ENCODE measurements at places on chromosomes 3 and 15.
A peak's percentile ranks its signal among the peaks of the same experiment; 100 is the strongest.

GRCh38 chr3:69212411-69213160 lies 90.2 kb upstream of the LMOD3 start:
- no peak for DNase-seq

DNA sequence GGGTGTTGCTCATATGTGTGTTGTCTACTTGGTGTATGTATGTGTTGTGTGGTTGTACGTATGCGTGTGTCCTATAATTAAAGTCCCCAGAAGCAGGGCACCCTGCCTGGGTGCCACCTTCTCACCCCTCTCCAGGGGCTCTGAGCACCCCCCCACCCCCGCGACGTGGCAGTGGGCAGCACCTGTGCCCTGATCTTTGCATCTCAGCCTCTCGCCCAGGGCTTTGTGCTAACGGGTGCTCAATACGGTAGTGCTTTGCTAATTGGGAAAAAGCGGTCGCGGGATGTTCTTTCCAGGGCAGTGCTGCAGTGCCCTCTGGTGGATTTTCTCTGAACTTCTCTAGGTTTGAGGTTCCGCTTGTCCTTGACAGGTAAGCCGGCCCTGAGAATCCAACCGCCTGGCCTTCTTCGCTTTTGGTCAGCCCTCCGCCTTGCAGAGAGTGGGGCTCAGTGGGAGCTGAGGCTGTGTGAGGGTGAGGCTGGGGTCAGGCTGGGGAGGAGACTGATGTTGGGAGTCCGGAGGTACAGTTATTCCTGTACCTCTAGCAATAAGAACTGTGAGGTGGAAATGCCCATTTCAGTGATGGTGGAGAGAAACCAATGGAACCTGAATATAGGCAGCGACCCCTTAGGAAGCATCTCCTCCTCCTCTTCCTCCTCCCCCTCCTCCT lies 17.6 kb upstream of the EPHB3 start:
- DNase-seq, result peak; percentile 57

DNA sequence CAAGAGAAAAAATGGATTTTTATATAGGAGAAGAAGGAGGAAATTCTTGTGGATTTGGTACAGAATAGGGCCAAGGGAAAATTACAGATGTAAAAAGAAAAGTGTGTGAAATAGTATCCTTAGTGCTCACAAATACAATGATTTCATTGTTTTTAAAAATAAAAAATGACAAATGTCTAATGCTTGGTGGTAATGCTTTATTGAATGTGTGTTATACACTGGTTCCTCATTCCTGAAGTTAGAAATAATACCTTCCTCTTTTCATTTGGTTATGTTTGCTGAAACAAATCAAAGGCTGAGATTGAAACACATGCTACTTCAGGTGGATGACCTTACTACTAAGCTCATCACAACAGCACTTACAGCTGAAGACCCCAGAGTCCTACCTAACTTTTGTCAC lies 37.7 kb upstream of the CCR2 start:
- DNase-seq, result no peak

DNA sequence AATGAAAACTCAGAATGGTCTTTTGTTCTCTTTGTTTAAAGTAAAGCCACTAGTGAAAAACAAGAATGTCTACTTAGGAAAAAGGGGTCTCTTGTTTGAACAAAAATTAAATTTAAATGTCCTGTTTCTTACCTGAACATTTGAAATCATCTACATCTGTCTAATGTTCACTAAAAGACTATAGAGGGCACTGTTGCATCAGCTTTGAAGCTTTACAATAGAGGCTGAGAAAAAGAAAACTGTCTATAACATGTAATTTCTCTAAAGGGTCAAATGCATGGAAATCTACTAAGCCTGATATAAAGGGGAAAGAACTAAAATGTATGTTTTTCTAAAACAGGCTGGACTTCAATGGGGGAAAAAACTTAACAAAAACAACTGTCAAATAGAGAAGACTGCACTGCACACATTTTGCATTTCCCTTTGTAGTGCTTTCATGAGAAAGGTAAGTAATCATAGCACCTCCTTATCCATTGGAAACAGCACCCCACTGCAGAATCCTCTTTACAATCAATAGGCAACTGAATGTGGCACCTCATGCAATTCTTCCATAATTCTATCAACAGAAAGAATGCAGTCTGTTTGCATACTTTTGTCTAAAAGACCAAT lies 26.3 kb downstream of the DPH6 start:
- DNase-seq, result no peak

GRCh38 chr3:194204042-194204987 lies 68.4 kb downstream of the HES1 start:
- no peak for DNase-seq

GRCh38 chr3:14110699-14111098 lies 14.0 kb downstream of the CHCHD4 start:
- no peak for DNase-seq

DNA sequence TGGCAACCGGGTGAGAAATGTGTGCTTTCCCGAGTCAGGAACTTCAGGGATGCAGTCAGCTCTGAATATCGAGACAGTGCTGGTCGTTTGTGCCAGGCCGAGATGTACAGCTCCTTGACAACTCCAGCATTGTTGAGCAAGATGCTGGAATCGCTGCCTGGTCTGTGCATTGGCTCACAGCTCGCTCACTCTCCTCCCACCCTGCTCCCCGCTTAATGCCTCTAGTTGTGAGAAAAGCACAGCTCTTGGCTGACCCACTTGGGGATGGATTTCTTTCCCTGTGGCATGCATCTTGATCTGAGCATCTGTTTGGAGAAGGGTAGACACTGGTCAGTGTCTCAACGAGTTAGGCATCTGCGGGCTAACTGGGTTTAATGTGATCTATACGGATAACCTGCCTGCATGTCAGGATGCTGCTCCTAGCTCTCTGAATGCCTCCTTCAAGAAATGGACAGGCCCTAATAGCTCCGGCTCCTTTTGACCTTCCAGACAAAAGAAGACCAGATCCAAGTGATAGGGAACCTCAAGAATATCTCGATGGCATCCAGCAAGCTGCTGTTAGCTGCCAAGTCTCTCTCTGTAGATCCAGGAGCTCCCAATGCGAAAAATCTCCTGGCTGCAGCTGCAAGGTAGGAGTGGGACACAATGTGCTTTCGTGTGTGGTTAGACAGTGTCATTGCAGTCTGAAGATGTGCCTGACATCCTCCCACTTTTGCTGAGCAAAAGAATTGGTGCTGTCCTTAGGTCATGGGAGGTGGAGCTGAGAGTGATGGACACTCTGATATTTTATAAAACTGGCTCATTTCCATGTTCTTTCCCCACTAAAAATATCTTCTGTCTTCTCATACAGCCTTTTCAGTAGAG lies 302.2 kb upstream of the TPM1 start:
- no peak for DNase-seq

DNA sequence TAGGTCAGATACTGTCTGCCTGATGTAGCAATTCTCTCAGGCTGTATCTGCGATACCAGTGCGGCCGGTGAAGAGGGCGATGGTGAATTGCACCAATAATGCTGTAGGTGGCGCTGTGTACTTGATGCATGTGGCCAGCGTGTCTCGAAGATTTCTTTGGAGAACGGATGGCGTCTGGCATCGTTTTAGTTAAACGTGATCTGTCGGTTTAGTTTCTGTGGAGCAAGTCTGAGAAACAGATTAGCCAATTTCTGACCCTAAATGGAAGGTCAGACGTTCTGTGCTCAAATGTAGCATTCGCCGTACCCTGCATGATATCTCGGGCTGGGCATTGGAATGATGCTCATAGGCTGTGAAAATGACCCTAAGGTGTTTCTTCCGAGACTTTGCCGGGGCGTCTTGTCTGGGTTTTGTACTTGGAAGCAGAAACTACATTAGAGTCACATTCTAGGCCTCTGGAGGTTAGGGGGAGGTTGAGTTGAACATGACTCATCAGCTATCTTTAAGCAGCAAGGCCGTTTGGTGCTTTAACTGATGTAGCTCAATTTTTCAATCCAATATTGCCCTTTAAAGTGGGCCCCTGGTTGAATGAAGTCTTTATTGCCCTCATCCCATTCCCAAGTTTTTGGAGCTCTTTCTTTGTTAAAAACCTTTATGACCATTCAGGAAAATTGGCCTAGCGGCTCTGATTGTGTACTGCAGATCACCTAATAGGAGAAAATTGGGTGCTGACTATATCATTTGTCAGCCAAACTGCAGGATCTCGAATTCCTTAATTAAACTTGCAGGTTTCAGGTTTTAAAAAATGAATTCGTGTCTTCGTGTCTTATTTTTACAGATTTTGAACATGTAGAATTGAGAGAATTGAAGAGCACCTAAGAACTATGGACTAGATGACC lies 80.0 kb downstream of the SQOR start:
- no peak for DNase-seq

DNA sequence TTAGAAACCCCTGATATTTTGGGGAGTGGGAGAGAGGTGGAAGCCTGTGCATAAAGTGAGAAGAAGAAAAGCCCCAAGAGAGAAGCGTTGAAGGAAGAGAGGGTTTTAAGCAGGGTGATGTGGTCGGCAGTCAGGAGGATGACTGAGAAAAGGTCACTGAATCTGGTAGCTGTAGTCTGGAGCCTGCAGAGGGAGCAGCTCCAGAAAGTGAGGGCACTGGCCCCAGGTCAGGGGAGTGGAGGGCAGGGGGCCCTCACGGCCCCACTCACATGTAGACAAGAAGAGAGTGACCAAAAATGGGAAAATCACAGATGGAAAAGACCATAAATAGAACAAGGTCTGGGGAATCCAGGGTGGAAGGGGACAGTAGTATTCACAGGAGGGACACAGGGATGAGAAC lies 105.5 kb downstream of the RYK start:
- DNase-seq, result no peak

DNA sequence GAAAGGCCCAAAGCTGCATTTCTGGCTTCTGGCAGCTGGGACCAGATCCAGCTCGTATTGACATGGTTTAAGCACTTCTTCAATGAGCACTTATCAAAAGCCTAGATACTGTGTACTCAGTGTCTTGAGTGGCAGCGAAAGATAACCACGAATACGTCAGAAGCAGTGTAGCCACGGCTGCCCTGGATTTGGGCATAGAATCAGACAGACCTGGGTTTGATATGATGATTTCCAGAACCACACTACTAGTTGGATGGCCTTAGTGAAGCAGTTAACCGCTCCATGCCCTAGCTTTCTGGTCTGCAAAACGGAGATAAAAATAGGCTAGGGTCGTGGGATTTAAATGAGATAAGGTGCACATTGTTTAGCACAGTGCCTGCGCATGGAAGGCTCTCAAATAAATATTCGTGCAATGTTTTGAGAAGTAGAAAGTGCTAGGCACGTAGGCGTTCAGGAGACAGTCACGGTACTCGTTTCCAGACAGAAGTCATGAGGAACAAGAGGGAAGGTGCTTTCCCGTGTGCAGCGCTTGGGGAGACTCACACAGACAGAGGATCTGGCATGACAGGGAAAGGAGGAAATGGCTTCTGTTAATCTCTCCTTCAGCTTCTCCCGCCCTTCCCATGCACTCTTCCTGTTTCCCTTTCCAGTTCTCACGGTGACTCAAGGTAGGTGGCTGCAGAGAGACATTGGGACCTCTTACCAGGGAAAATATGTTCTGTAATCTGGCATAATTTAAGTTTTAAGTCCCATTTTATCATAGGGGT lies 70.3 kb downstream of the CCNL1 start:
- no peak for DNase-seq

DNA sequence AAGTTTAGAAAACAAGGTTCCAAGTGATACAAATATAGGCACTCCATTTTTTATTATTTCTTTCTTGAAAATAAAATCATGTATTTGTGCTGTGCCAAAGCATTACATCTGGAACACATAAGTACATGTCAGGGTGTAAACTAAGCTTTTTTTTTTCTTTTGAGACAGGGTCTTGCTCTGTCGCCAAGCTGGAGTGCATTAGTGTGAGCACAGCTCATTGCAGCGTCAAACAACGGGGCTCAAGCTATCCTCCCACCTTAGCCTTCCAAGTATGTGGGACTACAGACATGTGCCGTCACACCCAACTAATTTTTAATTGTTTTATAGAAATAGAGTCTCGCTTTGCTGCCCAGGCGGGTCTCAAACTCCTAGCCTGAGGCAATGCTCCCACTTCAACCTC lies 9.0 kb downstream of the SPATA12 start:
- DNase-seq, result no peak

GRCh38 chr15:63232405-63232804 lies 43.0 kb downstream of the RAB8B start:
- no peak for DNase-seq

DNA sequence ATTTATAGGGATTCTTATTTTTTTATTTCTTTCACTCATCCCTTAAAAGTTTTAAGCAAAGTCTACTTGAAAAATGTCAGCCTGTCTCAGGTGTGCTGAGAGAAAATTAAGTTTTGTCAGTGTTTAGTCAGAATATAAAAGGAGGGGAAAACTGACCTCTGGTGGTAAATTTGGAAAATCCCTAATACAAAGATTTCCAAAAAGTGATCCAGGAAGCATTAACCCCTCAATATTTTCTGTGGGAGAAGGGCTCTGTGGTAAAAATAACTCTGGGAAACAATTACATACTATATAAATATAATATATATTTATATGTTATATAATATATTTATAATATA lies 41.0 kb upstream of the FRMD4B start:
- DNase-seq, result no peak

DNA sequence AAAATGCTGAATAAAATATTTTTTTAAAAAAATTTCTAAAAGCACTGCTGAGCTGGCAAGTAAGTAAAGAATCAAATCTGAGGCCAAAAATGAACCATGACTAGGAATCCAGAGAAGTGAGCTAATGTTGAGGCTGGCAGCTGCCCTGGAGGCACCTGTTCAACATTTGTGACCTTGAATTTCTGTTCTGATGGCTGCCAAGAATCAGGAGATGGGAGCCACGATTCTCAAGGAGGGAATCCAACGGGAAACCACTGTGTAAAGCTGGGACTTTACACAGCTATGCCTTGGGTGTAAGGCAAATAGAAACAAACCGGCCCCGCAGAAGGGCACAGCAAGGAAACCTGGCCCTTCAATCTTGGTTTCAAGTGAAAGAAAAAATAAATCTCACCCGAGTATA lies 22.7 kb downstream of the HEG1 start:
- no peak for DNase-seq

GRCh38 chr3:64756398-64756986 lies 68.7 kb upstream of the ADAMTS9 start:
- no peak for DNase-seq

DNA sequence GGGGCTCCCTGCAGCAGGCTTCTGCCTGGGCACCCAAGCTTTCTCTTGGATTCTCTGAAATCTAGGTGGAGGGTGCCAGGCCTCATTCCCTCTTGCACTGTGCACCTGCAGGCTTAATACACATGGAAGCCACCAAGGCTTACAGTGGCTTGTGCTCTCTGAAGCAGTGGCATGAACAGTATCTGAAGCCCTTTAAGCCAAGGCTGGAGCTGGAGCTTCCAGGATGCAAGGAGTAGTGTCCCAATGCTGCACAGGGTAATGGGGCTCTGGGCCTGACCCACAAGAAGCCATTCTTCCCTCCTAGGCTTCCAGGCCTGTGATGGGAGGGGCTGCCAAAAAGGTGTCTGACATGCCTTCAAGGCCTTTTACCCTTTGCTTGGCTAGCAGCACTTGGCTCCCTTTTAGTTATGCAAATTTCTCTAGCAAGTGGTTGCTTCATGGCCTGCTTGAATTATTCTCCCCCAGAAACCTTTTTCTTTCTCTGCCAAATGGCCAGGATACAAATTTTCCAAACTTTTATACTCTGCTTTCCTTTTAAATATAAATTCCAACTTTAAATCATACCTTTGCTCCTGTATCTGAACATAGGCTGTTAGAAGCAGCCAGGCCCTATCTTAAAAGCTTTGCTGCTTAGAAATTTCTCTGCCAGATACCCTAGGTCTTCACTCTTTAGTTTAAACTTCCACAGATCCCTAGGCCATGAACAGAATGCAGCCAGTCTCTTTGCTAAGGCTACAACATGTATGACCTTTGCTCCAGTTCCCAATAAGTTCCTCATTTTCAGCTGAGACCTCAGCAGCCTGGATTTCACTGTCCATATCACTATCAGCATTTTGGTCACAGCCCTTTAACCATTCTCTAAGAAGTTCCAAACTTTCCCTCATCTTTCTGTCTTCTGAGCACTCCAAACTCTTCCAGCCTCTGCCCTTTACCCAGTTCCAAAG lies 201.1 kb upstream of the LRRFIP2 start:
- no peak for DNase-seq
